ENCODE measurements at places on chromosomes 11 and 22.
A peak's percentile ranks its signal among the peaks of the same experiment; 100 is the strongest.

- DNase-seq: no peak
These were observed 97.5 kb upstream of the ANO3 start for GRCh38 chr11:26234451-26234850.

DNA sequence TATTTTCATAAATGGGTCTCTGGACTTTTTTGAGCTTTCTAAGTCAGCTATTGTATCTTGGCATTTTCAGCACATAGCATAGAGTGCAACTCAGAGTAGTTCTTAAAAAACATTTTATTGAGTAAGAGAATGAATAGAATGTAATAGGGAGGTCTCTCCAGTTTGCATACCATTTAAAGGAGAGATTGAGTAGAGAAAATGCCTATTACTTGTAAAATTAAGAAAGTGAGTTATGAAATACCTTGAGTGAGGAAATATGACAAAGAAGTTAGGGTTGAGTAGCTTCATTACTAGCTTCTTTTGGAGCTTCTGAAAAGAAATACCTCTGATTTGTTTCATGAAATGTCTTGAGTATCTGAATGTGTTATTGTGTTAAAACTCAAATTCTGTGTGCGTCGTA is 140.0 kb downstream of the AASDHPPT start:
- no peak for DNase-seq

DNA sequence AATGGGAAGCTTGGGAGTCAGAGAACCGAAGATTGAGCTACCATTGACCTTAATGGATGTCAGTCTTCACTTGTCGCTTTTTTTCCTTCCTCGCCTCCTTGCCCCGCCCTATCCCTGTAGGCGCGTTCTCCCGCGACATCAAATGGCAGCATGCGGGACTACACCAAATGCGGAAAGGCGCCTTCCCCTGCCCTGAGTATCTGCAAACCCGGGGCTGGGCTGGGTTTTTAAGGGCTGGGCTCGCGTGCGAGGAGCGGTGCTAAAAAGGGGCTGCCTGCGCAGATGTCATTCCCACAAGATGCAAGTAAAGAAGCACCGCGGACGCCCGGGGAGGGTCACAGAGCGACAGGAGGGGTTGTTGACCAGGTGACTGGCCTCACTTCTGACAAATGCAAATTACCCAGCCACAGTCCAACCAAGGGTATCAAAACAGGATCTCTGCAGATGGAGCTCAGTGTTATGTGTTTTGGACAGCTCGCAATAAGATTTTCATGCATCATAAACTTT is 4.7 kb upstream of the FAM111B start:
- no peak for DNase-seq

DNA sequence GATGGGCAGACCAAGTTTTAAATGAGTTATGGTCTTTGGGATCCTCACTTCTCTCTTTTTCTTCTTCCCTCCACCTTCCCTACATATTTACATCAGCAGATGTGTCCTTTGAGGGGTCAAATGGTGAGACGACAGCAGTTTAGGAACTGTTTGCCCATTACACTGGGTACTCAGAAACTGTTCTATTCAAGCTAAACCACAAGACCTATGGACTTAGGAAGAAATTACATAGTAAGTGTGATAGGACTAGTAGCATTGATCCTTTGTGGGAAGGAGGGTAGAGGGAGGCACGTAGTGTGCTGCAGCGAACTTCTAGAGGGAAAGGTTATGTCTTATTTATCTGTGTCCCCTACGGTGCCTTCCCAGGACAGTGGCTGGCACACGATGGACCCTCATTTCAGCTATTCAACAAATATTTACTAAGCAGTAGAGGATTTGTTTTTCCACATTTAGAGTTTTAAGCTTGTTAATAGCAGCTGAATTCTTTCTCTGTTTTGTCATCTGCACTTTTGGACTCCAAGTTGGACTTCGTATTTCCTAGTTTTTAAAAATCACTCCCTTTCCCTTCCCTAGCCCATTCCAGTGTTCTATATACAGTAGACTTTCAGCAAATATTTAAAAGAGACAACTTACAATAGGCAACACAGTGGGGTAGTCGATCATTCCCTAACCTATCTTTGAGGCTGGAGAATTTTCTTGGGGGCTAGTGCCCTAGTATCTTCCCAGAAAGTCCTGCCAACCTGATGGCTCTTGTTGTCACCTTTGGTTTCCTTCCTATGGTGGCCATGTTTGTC is 13.9 kb downstream of the FZD4 start:
- DNase-seq: no peak

DNA sequence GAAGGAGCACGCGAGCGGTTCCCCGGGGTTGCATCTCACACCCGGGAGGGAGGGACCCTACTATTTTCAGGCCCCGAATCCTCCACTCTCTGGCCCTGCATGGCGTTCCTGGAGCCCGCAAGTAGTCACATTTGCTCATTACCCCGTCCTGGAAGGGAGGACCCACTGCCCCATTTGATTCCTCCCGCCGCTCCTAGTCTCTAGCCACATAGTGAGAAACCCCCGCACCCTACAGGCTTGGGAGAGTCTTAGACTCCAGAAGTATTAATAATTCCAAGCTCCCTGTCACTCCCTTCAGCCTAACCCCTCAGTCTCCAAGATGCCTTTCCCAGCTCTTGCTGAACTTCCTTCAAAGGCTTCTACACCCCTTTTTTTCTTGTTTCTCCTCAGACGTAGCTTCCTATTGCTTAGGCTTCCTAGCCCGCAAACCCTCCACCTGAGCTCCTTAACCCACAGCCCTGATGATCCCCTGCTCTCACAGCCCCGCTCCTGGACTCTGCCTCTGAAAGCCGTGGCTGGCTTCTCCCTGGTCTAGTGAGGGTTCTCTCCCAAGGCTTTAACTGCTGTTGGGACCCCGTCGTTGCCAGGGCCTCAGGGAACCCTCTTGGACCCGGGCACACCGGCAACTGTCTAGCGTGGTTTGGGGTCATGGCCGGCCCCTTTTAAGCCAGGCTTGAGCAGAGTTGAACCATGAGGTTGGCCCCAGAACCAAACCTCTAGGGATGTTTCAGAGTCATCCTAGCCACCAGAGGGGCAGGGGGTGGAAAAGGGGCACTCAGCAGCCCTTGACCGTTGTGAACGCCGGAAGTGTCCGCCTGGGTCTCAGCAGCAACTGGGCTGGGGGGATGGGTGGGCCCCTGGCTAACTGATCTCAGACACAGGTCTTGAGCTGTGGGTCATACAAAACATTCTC is 862 bp downstream of the GGA1 start:
- DNase-seq: no peak

GRCh38 chr11:126391286-126391954 is 35.9 kb downstream of the ST3GAL4 start:
- DNase-seq: no peak

- no peak for DNase-seq
These were observed 333 bp upstream of the CD3E start for GRCh38 chr11:118304227-118304567.

DNA sequence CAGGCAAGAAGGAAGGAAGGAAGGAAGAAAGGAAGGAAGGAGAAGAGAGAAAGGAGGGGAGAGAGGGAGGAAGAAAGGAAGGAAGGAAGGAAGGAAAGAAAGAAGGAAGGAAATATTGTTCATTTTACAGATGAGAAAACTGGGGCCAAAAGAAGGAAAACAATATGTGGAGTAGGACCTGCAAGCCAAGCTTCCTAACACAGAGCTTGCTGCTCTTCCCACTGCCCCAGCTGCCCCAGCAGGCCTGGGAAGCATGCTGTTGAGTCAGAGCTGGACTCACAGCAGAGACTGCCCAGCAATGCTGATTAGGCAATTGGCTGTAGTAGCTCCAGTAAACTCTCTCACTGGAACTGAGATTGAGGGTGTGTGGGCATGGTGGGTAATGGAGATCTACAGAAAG is 42.6 kb upstream of the SMCO4 start:
- no peak for DNase-seq

GRCh38 chr11:67306769-67307544 is 3.6 kb downstream of the SSH3 start:
- DNase-seq: no peak

DNA sequence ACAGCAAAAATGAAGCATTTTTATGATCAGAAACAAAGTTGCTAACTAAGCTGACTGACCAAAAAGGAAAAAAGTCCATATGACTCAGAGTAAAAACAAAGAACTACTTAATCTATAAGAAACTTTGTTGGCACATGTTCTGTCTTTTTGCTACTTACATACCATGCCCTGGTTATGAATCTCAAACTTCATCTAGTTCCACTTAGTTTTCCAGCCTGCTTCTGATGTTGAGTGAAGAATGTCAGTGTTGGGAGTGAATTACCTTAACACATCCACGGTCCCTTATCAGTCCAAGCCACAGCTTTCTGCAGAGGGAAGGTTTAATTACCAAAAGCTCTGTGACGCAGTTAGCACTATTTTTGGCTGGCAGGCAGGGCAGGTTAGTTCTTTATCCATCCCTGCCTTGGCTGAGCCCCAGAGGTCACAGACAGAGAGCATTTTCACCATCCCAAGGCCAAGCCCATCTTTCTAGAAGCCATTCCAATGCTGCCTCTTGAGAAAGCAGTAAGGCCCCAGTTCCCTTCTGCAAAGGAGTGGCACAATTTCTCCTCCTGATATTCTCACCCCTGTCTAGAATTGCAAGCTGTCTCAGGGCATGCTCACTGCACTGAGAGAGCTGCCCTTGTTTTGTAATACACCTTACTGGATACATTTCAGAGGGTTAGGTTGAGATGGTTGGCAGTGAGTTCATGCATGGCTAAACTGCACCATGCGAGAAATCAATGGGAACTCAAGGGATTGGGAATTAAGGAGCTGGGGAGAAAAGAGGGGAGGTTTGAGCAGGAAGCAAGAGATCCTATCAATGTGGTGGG is 67.1 kb downstream of the SLC1A2 start:
- no peak for DNase-seq

- DNase-seq: no peak
These were observed at the start of gene CEND1 for GRCh38 chr11:789943-790342. TSS of gene CEND1 (minus strand) at chr11:790090. CDS start at chr11:788576, 1,514 bp downstream.

DNA sequence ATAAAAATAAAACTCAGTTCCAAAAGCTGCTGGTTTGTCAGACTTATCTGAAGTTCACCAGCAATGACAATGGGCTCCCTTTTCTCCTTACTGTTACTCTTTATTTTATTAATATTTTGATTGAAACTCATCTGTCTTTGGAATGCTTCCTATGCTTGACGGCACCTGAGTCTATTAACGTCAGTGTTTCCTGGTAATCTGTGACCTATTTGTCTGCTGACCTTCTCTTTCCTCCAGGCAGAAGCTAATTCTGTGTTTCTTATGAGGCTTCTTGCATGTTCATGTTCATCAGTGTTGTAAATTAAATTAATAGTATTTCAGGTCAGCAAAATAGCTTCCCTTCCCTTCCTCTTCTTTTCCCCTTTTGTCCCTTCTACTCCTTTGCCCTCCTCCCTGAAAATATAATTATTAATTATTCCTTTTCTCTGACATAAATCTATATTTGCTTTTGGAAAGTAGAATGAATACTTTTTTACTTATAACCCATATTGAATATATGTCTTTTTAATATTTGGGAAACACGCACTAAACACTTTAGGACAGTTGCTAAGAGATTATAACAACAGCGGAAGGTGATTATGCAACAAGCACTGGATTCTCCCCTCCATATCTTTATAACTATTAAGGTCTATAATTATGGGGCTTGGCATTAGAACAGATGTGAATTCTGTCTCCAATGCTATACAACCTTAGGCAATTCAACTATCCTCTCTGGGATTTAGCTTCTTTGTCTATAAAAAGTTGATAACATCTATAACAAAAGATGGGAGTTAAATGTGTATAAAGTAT is 32.1 kb upstream of the PCF11 start:
- no peak for DNase-seq

GRCh38 chr22:37008365-37008764 is 10.9 kb downstream of the TST start:
- DNase-seq: no peak

DNA sequence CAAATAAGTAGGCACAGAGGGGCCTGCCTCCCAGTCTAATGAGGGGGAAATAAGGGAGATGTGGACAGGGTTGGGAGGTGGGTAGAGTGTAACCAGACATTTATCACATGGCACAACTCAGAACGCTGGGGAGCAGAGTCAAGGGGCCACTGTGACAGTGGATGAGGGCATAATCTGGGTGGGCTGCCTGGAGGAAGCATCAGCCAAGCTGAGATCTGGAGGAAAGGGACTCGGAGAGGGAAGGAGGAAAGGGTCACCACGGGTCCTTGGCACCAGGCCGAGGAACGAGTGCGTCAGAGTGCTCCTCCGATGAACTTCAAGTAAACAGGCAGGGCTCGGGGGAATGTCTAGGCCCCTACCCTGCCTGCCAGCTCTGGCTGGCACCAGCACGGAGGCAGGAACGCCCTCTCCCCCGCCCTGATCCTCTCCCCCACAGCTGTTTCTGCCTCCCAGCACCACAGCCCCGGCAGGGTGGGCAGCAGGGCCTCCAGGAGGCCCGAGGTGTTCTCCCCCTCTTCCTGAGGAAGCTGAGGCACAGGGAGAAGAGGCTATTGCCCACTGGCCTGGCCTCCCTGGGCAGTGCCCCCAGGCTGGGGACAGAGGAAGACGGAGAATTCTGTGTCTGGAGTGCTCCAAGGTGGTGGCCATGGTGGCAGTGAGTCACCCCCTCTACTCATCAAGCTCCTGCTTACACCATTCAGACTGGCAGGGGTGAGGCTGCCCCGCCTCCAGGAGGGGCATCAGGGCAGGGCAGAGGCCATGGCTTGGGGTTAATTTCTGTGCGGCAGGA is 4.2 kb downstream of the ALDH3B1 start:
- DNase-seq: peak; percentile 88

DNA sequence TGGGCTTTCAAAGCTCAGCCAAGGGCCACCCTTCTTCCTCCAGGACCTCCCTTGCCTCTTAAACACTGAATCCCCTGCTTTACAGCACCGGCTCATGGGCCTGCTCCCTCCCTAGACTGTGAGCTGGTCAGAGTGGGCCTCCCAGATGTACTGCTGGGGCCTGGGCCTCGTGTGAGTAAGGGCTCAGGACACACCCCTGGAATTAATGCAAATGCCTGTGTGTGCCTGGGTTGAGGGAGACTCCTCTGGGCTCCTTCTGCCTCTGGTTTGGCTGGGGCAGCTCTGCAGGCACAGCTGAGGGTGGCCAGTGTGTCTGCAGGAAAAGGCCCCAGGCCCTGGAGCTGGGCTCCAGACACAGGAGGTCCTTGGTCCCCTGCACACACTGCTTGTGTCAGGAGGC is 24.2 kb downstream of the ALX4 start:
- DNase-seq: no peak

- no peak for DNase-seq
These were observed 12.2 kb downstream of the CHRDL2 start for GRCh38 chr11:74719011-74719410.

DNA sequence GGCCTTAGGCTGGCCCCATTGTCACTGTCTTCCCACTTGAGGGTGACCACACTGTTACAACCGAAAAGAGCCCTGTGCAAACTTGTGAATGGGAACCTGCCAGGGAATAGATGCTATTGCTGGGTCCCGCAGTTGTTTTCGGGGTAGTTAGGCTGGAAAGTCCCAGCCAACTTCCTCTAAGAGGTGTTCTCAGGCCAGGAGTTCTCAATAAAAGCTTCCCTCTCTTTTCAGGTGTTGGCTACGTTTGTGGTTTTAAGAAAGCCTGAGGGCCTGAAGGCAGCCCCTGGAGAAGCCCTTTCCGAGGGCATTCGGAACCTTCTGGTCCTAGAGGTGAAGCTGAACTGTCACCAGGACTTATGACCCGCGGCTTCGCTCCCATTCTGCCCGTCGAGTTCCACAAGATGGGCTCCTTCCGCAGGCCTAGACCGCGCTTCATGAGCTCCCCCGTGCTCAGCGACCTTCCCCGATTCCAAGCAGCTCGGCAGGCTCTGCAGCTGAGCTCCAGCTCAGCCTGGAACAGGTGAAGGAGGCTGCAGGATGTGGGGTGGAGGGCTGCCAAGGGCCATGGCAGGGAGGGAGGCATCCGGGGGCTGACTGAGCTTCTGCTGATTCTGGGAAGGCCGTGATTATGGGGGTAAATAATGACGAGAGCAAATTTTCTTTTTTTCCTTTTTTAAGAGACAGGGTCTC is 104.8 kb downstream of the PRR5L start:
- DNase-seq: no peak

- no peak for DNase-seq
These were observed 7.0 kb upstream of the NEFH start for GRCh38 chr22:29473001-29473400.

All from HTR-8/SVneo (cell line).